ENCODE measurements at places on chromosomes 12 and 14.

DNA sequence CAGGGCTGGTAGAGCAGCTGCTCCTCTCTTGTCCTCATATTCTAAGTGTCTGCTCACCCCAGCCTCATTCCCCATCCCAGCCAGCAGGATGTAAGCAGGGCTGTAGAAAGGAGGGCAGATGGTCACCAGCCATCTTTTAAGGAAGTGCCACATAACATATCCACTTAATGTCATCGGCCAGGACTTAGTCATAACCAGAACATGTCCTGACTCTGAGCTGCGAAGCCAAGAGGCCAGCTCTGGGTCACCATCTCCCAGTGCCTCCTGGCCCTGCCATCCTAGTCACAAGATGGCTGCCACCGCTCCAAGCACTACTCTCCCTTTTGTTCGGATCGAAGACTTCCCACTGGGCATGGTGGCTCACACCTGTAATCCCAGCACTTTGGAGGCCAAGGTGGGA is 123.9 kb downstream of the PLXNC1 start:
- DNase-seq = no peak

DNA sequence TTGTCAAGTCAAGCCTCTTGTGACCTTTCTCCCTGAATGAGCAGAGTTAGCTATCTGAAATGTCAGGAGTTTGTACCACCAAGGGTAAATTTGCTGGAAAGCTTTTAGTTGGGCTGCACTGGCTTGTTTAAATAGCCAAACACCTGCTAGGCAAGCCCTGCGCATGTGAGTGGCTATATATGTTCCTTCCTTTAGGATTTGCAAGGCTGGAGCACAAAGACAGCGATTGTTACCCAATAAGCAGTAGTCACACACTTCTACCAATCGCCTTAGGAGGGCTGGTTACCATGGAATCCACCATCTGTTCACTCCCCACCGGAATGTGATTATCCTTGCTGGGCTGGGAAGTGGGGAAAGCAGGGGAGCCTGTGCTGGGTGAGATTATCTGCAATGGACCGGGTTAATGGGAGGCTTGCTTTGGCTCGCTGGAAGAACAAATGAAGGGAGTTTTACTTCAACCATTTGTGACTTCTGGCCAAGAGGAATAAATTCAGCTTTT is 102.5 kb downstream of the FGD4 start:
- no peak for DNase-seq

GRCh38 chr14:85602345-85602744 is 72.4 kb downstream of the FLRT2 start:
- DNase-seq = no peak

DNA sequence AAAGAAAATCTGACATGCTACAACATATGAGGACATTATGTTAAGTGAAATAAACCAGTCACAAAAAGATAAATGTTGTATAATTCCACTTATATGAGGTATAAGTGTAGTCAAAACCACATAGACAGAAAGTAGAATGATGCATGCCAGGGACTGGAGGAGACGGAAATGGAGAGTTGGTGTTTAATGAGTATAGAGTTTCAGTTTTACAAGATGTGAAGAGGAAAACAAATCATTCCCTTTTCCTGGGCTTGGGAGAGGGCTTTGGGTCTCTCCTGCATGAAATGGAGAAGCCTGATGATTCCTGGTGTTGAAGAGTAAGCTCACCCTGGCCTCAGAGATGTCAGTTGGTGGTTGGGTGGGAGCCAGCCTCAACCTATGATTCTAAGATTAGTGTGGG is 158.4 kb upstream of the PLXNC1 start:
- DNase-seq = no peak

DNA sequence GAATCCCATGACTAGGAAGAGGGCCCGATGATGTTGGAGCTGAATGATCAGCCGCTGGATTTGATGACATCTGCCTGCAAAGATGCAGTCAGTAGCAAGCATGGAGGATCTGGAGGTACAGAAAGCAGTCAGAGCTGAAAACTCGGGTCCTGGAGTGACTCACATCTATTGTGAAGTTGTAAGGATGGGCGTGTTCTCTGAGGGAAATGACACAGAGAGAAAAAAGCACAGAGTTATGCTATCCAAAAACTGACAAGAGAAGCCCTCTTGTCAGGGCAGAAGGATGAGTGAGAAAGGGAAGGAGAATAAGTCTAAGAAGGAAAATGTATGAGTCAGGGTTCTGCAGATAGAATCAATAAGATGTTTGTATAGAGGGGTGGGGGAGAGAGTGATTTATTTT is 380.4 kb upstream of the CCDC196 start:
- no peak for DNase-seq

GRCh38 chr12:129481921-129482320 is 421.9 kb downstream of the TMEM132D start:
- DNase-seq = no peak

GRCh38 chr14:76647697-76648298 is 113.5 kb upstream of the VASH1 start:
- no peak for DNase-seq

GRCh38 chr14:49487238-49487637 is 98.9 kb downstream of the RPS29 start:
- DNase-seq = no peak
